ENCODE measurements at places on chromosomes 1 and 21.
A peak's percentile ranks its signal among the peaks of the same experiment; 100 is the strongest.

- no peak for DNase-seq
These were observed 241.2 kb downstream of the SETD4 start for GRCh38 chr21:35819134-35819533.

GRCh38 chr1:6245869-6246496 is 2.0 kb downstream of the HES3 start:
- DNase-seq: peak; percentile 74

- no peak for DNase-seq
These were observed 3.7 kb downstream of the MX2 start for GRCh38 chr21:41365377-41366107.

- DNase-seq: peak; percentile 76
These were observed 18.8 kb downstream of the ELF3 start for GRCh38 chr1:202029171-202029665.

- peak; percentile 24 for DNase-seq
These were observed 187.5 kb upstream of the C21orf91 start for GRCh38 chr21:18006691-18007090.

GRCh38 chr21:45372732-45373355 is 32.1 kb upstream of the COL18A1 start:
- DNase-seq: no peak

DNA sequence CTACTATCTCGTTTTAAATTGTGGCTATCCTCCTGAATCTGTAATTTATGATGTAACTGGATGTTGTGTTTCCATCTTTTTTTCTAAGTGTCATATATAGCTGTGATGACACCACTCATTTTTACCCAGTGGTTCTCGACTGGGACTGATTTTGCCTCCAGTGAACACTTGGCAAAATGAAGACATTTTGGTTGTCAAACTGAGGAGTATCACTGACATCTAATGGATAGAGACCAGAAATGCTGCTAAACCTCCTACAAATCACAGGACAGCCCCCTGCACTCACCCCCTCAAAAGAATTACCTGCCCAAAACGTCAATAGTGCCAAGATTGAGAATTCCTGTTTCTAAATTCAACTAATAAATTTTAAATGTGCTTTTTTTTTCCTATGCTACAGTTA is 1.9 kb downstream of the TRMT13 start:
- no peak for DNase-seq

- no peak for DNase-seq
These were observed 610 bp downstream of the WDR26 start for GRCh38 chr1:224433701-224434672.

DNA sequence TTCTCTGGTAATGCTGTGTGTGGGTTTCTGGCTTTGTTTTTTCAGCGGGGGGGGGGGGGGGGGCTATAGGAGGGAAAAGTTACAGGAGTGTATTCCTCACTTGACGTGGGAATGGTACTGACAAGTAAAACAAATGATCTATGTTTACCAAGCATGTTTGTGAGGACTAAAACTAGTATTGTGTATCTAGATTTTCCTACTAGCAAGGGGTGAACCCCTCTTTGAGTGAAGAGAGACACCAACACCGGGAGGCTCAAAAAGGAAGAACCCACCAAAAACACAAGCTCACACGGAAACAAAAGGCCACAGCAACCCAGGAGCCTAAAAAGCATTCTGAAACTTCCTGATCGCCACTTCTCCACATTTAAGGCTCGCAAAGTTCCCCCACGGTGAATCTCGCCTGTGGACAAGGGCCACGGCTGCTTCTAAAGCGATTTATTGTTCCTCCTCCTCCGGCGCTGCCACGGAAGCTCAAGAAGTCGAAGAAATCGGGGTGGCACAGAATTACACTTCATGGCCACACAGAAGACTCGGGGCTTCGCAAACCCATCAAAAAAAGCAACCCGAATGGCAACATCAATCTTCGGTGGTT is 703 bp downstream of the PUM1 start:
- DNase-seq: no peak

- no peak for DNase-seq
These were observed 26.3 kb upstream of the TRAPPC10 start for GRCh38 chr21:43985690-43986251.

GRCh38 chr1:93818570-93818959 is 60.4 kb downstream of the DNTTIP2 start:
- DNase-seq: no peak

- no peak for DNase-seq
These were observed 7.2 kb upstream of the BECN2 start for GRCh38 chr1:241950390-241950789.

DNA sequence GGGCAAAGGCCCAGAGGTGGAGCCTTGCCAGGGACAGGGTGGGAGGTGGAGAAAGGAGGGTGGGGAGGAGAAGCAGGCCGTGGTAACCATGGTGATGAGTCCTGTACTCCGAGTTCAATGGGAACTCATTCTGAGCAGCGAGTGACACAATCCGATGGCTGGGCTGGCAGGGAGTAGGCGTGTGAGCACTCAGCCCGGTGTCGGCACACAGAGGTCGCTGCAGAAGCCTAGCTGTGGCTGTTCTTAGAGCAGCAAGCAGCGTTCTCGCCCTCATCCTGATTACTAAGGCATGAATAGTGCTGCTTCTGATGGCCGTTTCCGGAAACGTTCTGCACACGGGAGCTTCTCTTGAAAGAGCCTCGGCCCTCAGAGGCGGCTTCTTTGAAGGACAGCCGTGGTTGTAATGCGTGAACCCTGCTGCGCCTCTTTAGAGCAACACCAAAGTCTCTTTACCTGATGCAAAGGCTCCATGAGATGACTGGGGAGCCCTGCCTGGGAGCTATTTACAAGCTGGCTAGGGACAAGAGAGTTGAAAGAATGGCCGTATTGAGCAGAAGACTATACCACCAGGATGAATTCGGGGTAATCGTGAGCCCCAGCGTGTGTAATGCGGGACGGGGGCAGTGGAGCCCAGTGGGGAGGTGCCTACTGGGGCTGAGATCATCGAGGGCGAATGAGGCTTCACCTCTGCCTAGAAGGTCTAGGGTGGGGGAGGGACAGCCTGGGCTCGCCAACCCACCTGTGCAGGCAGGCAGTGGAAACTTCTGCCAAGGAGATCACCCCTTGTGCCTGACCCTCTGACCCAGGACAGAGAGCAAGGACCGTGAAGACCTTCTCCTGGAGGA is 72.8 kb upstream of the PAX7 start:
- no peak for DNase-seq

GRCh38 chr1:166165661-166166328 is 1.0 kb downstream of the FAM78B start:
- DNase-seq: no peak

- no peak for DNase-seq
These were observed 9.5 kb upstream of the SLC19A2 start for GRCh38 chr1:169495046-169495775.

DNA sequence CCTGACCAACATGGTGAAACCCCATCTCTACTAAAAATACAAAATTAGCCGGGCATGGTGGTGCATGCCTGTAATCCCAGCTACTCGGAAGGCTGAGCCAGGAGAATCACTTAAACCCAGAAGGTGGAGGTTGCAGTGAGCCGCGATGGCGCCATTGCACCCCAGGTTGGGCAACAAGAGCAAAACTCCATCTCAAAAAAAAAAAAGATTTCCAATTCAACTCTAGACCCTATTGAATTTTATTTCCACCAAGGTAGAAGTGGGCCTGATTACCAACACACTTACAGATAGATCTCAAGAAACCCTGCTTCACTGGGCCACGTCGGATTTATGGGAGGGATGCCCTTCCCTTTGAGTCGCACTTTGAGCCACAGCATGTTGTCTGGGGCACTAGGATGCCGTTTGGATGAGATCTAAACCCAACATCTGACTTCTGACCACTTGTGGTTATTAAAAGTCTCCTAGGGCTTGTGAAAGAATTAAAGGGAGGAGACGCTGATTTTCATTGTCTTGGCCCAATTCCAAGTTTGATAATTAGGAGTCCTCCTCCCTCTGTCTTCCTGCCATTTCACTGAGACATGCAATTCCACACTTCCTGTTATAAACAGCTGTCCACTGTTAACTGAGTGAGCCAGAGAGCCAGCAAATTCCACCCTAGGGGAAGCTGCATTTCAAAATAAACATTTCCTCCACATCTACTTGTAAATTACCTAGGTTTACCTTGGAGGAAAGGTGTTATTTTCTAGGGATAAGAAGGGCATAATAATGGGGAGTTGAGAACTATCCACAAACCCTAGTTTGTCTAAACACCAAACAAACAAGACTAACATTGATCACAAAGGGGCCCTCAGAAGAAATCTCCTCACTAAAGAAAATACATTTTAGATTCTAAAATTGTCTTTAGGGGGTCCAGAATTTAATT is 5.2 kb upstream of the RERE start:
- DNase-seq: peak; percentile 89

DNA sequence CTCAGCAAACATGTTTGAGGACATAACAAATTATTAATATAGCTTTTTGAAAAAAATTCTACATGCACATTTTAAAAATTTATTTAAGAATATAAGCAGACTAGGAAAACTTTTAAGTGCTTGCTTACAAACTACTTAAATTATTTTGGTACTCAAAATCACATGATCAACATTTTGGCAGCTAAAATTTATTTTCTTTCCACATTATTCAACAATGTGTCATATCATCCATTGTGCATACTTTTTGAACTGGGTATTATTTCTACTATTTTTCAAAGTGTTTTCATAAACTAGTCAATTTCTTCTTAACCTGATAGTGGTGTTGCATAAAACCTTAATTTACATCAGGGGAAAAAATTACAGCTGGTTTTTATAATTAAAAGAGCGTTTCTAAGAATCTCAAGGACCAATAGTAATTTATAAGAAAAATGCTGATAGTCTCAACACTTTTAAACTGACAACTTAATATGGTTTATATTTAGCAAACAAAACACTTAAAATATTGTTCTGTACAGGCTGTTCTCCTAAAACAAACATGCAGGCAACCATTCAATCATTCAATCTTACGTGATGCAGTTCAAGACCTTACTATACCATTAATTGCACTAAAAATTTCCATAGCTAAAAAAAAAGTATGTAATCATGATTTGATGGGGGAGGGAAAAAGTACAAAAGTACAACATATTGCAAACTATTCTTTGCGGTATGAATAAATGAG is 105.0 kb downstream of the GPATCH2 start:
- DNase-seq: no peak

- no peak for DNase-seq
These were observed 193.2 kb downstream of the KAZN start for GRCh38 chr1:14791654-14792053.

DNA sequence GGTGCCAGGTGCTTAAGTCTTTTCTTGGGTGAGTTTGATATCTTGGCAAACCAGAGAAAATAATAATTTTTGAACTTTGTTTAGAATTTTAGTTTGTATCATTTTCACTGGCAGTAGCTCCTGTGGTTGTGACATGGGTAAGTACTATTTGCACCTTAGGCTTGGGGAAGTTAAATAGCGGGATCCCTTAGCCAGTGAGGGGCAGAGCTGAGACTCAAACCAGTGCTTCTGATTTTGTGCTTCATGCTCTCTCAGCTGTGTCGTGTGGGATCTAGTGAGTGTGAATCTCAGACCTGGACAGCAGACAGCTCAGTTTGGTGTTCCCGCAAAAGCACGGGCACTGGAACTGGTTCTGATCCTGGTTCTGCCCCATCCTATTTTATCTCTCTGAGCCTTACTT is 9.6 kb downstream of the PRCC start:
- DNase-seq: no peak

DNA sequence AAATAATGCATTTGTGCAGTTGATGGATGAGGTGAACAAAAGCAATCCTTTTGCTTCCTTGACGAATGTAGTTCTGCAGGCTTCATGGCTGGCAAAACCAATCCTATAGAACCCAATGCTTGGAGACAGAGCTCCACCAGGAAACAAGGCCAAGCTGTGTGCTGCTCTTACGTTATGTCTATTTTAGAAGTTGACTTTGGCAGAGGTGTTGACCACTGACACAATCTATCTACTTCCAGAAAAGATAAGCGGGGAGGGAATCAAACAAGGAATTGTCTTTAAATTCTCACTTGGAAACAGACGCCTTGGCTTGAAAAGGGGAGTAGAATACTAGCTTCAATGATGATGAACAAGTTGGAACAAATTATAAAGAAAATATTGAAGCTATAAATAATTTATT is 211.2 kb downstream of the SETD4 start:
- DNase-seq: no peak

DNA sequence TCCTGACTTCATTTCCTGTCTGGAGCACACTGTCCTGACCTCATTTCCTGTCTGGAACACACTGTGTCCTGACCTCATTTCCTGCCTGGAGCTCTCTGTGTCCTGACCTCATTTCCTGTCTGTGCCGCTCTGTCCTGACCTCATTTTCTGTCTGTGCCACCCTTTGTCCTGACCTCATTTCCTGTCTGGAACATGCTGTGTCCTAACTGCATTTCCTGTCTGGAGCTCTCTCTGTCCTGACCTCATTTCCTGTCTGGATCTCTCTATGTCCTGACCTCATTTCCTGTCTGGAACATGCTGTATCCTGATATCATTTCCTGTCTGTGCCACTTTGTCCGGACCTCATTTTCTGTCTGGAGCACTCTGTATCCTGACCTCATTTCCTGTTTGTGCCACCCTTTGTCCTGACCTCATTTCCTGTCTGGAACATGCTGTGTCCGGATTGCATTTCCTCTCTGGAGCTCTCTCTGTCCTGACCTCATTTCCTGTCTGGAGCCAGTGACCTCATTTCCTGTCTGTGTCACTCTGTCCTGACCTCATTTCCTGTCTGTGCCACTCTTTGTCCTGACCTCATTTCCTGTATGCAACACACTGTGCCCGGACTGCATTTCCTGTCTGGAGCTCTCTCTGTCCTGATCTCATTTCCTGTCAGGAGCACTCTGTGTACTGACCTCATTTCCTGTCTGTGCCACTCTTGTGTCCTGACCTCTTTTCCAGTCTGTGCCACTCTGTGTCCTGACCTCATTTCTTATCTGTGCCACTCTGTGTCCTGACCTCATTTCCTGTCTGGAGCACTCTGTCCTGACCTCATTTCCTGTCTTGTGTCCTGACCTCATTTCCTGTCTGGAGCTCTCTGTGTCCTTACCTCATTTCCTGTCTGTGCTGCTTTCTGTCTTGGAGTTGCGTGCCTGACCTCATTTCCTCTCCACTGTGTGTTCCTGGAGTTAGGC is 27.6 kb downstream of the SKI start:
- no peak for DNase-seq

- peak; percentile 37 for DNase-seq
These were observed 11.9 kb downstream of the KLHL12 start for GRCh38 chr1:202915146-202915545.

- DNase-seq: no peak
These were observed 15.7 kb downstream of the DIP2A start for GRCh38 chr21:46474382-46474781.

- DNase-seq: no peak
These were observed 42.2 kb downstream of the B3GALT5 start for GRCh38 chr21:39654951-39655350.

GRCh38 chr21:34887105-34887442 is 162.0 kb downstream of the RUNX1 start:
- DNase-seq: no peak

DNA sequence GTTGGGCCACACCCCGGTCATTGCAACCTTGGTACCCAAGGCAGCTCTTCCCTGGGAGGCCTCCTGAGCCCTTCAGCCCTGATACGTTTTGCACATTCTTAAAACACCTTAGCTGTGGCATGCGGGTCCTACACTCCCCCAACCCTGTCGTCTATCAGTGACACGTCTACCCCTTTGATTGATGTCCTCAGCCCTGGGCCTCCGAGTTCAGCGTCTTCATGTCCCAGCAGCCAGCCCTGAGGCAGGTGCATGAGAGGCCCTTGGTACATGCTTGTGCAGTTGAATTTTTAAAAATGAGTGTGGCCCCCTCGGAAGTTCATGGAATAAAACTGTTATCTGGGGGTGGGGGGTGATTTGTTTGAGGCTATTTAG is 38.9 kb upstream of the ADARB1 start:
- DNase-seq: no peak
